Cortex of kidney (tissue), 1 donor: ENCODE measurements at places on chromosomes 6 and 20.

DNA sequence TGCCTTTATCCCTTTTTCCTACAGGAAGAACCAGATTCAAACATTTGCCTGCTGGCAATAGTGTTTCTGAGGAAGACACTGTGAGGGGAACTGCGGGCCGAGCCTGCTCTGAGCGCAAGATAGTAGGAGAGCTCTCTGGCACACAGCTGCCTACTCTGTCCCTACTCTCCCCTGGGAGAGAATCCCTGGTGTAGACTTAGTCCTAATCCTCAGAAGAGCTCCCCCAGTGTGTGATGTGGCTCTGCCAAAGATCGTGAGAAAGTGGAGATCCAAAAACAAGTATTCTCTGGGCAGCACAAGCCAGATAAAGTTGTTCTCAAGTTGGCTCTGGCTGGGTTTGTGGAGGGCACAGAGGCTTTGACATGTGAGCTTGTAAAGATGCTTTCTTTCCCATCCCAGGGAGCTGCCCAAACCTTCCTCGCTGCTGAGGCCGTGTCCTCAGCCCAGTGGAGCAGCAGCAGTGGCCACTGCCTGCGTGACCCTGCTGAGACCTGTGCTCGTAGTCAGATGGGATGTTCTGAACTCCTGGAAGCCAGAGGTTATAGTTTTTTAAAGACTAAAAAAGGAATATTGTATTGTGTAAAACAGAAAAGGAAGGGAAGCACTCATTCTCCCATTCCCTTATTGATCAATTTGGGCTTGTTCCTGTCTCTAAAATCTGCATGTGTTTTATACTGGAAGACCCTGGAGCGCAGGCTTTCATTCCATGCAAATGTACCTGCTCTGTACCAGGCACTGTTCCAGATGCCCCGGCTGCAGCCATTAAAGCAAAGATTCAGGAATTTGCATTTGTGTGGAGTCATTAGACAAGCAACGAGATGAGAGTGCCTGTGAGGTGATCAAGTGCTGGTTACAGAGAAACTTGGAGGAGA, 30.7 kb downstream of the PNLDC1 start:
- DNase-seq: no peak

DNA sequence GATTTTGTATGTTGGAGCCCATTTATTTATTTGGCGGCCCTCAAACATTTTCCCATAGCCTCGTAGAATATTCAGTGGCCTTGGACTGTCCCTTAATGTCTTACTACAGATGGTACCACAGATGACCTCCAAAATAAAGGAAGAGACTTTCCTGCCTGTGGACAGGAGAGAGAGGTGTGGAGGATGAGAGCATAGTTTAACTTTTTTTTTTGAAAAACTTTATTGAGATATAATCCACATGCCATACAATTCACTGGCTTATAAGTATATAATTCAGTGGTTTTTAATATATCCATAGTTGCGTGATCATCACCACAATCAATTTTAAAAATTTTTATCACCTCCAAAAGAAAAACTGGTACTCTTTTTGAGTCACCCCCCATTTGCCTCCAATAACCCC, 4.6 kb upstream of the PPP1R16B start:
- DNase-seq: no peak

- DNase-seq: no peak
These were observed 132.8 kb downstream of the PFDN4 start for GRCh38 chr20:54340667-54341081.

- no peak for DNase-seq
These were observed 106.7 kb downstream of the SLX4IP start for GRCh38 chr20:10541668-10542411.

GRCh38 chr6:153852481-153852880, 186.6 kb upstream of the OPRM1 start:
- no peak for DNase-seq

GRCh38 chr6:170091639-170092579, 199.0 kb downstream of the DLL1 start:
- DNase-seq: no peak

GRCh38 chr6:16730738-16731477, 30.4 kb downstream of the ATXN1 start:
- no peak for DNase-seq

DNA sequence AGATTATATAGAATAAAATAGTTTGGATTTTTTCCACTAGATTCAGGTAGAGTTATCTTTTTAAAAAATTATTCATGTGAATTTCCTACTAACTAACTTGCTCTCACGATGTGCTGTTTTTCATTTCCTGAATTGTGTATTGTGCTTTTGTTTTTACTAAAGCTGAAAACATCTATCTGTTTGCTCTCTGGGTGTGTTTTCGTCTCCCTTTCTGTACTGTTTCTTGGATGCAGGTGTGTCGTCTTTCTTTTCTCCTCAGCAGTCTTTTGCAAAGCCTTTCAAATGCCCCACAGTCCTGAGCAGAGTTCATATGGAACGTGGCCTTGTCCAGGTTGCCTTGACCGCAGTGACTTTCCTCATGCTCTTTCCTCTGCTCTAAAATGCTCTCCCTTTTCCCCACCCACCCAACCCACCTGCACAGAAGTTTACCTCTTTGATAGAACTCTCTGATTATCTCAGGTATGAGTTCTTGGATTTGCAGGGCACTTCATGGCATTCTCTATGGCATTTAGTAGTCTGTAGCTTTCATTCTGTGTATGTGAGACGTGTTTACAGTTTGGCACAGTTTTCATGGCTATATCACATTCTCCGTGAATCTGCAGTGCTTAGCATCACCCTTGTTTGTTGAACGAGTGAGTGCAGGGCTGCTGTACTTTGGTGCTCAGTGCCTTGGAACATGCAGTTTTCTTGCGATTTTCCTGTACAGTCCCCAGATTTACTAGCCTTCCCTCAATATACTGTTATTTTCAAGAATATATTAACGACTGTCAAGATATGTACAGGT, 77.1 kb downstream of the FARS2 start:
- no peak for DNase-seq

DNA sequence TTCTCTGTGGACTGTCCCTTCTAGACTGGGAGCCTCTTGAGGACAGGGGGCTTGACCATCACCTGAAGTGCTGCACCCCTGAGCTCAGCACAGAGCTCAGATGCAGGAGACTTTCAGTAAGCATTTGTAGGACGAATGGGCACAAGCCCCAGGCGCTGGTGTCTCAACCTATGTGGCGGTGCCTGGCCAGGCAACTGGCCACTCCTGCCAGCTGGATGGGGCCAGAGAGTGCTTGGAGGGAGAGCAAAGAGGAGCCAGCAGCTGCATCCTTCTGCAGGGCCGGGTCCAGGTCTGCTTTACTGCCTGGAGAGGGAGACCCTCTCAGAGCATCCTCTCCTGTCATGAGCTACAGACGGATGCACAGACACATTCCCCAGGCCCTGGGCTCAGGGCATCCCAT, 4.5 kb downstream of the PHACTR3 start:
- no peak for DNase-seq

GRCh38 chr6:117404548-117404947, 21.2 kb downstream of the ROS1 start:
- DNase-seq: no peak

GRCh38 chr6:16473184-16473907, 235.0 kb downstream of the GMPR start:
- no peak for DNase-seq

DNA sequence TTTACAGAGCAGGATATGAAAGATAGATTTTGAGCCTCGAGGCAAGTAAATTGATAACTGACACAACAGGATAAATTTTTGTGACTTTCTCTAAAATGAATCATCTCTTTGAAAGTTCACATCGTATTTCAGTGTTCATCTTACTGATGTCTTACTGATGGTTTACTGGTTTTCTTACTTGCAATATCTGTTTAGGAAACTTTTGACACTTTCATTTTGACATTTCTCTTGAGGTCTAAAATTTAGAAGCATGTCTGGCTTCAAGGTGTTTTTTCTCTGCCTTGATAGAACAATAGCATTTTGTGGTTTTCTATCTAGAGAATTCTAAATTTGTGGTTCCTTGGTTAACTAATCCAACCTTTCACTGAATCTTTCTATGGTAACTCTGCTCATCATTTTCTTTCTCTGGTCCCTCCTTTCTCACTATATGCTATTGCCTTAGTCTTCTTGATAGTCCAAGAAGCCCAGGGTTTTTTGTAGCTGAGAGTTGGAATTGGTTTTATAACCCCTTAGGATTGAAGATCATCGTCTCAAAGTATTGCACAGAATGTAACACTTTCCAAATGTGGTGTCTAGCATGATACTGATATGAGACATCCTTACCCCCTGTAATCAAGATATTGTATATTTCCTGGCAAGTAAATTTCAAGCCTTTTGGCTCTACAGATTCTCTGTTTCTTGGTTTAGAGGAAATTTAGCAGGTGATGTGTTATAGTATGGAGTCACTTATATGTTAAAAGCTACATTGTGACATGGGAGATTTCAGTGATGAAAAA, 98.7 kb downstream of the RNF144B start:
- DNase-seq: no peak

DNA sequence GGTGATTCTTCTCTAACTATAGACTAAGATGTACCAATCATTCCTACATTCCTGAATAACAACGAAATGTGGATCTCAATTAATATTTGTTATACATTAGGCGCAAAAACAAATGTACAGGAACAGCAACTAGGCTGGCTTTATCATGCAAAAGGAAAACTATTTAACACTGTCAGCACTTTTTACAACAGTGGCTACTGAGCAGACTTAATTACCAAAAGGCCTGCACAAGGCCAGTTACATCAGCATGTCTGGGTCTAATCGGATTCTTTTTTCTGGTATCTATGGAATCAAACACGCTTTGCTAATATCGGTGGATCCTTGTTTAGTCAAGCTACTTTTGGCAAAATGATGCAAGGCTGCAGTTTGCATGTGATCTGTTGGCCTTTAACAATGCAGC, 176.5 kb downstream of the UBE3D start:
- no peak for DNase-seq

GRCh38 chr20:4484379-4484997, 237.2 kb upstream of the PRND start:
- no peak for DNase-seq

DNA sequence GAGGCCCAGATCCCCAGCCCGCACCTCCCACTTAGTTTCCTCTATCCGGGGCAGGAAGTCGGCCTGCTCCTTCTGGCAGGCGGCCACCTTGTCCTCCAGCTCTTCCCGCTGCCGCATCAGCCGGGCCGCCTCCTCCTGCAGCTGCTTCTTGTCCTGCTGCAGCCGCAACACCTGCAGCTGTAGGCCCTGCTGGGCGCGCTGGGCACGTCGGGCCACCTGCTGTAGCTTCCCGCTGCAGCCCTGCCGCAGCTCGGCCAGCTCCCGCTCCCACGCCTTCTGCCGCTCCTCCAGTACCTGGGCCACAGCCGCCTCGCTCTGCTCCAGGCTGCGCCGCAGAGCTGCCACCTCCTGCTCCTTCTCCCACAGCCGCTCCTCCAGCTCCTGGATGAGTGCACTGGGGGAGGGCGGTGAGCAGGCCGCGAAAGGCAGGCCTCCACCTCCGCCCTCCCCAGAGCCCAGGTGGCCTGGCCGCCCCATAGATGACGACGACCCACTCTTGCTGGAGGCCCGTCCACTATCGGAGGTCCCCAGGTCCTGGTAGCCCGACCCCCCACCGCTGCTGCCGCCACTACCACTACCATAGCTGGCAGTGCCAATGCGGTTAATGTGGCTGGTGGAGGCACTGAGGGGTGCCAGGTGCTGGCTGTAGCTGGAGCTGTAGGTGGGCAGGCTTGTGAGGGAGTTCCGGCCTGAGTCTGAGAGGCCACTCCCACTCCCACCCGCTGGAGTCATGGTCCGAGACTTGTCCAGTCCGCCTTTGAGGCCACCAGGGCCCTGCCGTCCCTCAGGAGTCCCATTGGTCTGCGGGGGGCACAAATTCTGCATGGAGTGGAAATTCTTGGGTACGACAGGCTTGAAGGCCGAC, 6.0 kb upstream of the FASTKD5 start:
- DNase-seq: no peak

DNA sequence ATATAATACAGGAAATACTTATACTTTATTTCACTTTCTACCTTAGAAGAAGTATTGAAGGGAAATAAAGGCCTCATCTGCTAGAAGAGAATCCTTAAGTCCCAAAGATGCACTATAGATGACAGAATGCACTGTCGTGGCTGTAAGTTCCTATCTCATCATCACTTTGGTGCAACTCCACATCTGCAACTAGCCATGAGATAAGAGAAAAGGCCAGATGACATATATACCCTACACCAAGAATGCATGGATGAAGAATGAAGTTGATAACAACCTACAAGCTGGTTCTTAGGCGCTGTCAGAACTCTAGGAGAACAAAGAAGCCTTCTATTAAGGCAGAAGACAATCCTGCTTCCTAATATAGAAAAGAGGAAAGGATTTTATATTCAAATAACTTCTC, 11.6 kb upstream of the PLN start:
- no peak for DNase-seq

DNA sequence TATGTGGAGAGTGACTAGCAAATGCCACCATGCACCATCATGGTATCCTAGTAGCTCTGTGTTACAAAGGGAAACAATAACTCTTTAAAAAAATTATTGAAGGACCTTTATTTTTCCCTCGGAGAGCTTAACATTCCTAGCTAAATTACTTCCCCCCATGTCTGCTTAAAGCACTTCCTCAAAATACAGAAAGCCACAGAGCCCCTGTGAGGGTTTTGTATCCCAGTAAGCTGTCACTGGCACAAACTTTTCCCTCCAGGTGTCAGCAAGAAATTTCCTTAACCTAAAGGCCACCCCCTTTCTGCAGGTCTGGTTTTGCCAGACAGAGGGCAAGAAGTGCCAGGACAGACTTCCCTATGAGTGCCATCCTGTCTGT, 340.0 kb upstream of the PRDM1 start:
- DNase-seq: no peak
